ENCODE measurements at places on chromosomes 11 and 22.

DNA sequence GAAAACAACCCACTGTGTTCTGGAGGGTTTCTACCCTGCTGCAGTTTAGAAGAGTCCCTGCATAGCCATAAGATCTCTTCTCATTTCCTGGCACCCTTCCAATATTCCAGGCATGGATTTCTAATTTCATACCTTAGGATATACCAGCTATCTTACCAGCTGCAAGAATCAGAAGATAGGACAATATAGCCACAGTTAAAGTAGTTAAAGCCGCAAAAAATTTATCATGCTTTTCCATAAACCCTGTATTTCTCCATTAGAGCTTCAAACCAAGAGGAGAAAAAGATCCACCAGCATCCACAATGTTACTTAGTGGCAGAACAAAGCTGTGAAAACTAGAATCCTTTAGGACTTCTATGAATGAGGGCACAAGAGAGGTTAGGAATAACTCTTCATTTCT is 8.6 kb upstream of the OR56B1 start:
- DNase-seq = no peak

GRCh38 chr11:122649116-122649515 is 6.4 kb upstream of the UBASH3B start:
- no peak for DNase-seq

- no peak for DNase-seq
Measured at GRCh38 chr11:104728927-104729326, 169.3 kb downstream of the CASP12 start.

- no peak for DNase-seq
Measured at GRCh38 chr11:85414175-85414574, 213.0 kb downstream of the DLG2 start.

- no peak for DNase-seq
Measured at GRCh38 chr22:37970864-37971263, 13.5 kb downstream of the SOX10 start.

- DNase-seq = peak; percentile 41
Measured at GRCh38 chr11:79536155-79536917, 95.5 kb upstream of the TENM4 start.

DNA sequence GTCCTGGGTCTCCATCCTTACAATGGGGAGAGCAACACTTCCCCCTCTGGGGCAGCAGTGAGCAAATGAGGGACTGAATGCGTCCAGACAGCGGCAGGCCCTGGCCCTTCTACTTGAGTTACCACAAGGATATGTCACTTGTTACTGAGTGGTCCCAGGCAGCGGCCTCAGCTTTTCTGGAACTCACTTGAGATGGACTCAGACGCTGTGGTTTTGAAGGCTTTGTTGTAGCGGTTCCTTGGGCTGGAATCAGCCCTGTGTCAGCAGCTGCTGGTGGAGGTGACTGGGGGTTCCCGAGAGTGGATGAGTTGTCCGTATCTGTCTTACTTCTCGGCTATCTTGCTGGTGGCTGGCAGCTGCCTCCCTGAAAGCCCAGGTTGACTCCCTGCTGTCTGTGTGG is 77.0 kb downstream of the MICAL2 start:
- DNase-seq = peak; percentile 53

- no peak for DNase-seq
Measured at GRCh38 chr11:2301631-2302305, at the start of the genes C11orf21 and TSPAN32. C11orf21 (minus strand) TSS chr11:2301918; CDS start chr11:2301808, 110 bp downstream. TSPAN32 (plus strand) TSS chr11:2302013; CDS start chr11:2302150, 137 bp downstream.

DNA sequence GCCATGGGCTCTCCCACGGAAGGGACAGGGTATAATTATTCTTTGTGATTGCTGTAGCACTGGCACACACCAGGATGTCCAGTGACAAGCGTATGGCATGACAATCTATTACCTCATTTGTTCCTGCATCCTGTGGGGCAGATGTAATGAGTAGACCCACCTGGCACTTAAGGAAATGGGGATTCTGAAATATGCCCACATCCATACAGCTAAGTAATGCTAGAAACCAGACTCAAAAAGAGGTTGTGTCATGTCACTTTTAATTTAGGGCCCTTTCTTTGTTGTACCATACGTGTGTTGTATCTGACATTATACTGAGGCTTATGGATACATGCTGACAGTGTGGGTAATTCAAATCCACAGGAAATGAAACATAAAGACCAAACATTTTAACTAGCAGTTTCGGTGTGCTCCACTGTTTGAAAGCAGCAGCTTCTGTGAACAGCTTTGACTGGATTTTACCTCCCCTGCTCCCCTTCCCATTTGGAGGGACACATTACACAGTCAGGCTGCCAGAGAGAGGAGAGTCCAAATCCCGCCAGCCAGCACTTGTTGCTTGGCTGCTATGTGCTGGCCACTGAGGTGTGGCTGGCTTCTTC is 21.2 kb downstream of the GRAMD1B start:
- no peak for DNase-seq

DNA sequence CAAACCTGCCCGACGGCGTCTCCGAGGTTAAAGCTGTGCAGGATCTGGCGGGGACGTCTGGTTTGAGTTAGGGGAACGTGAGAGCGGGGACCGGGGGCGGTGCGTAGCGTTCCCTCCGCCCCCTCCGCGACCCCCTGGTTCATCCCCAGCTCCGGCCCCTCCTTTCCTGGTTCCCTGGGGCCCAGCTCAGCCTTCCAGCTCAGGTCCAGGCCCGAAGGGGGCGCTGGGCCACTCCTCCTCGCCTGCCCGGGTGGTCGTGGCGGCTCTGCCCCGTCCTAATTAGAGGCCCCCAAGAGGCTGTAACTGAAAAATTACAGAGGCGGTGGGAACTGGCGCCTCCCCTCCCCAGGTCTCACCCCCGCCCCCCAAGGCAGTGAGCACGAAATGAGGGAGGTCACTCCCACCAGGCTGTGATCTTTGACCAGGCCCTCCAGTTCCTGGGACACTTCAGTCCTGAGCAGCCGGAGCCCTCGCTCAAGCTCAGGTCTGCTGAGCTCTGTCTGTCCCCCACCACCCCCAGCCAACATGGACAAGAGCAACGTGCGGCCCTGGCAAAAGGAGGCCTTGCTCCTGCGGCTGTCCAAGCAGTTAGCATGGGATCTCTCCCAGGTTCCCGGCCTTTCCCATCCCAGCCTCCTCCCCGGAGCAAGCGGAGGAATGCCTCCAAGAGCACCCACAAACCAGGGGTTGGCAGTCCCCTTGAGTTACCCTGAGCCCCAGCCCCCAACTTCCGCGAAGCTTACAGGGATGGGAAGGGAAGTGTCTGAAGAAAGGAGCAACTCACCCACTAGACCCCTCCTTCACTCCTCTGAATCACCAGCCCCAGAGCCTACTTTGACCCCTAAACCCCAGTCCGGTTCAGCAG is 3.3 kb downstream of the CD248 start:
- no peak for DNase-seq
